Glutamatergic neuron (in vitro differentiated cells): ENCODE measurements at places on chromosomes 12 and 14. TPM values are rescaled to one million over a fixed set of nuclear protein-coding genes. Genes with fewer than 3 reads are reported as not detected.

DNA sequence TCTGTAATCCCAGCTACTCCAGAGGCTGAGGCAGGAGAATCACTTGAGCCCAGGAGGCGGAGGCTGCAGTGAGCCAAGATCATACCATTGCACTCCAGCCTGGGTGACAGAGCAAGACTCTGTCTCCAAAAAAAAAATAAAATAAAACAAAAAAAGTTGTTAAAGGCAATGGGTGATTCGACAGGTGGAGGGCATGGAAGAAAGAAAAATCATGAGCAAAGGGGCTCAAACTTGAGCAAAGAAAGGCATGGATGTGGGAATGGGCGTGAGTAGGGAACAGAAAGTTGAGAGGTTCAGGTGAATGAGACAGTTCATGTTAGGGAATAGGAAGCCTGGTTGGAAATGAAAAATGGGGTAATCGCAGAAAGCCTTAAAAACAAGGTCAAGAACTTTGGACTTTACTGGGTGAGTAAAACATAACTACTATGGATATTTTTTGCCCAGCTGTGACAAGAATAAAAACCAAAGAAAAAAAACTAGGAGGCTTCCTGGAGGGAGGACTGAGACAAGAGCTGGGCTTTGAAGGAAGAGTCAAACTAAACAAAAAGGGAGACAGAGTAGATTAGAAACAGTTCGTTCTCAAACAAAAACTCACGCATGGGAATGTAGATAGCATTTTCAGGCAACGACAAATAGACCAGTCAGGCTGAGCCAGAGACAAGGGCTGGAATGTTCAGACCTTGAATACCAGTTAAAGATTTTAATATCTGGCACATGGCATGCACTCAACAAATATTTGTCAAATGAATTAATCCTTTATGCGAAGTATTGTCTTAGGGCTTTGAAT is 18.8 kb downstream of the PYM1 start:
- no peak for DNase-seq

Gene LTB4R
- 7.1 TPM for total RNA-seq

DNA sequence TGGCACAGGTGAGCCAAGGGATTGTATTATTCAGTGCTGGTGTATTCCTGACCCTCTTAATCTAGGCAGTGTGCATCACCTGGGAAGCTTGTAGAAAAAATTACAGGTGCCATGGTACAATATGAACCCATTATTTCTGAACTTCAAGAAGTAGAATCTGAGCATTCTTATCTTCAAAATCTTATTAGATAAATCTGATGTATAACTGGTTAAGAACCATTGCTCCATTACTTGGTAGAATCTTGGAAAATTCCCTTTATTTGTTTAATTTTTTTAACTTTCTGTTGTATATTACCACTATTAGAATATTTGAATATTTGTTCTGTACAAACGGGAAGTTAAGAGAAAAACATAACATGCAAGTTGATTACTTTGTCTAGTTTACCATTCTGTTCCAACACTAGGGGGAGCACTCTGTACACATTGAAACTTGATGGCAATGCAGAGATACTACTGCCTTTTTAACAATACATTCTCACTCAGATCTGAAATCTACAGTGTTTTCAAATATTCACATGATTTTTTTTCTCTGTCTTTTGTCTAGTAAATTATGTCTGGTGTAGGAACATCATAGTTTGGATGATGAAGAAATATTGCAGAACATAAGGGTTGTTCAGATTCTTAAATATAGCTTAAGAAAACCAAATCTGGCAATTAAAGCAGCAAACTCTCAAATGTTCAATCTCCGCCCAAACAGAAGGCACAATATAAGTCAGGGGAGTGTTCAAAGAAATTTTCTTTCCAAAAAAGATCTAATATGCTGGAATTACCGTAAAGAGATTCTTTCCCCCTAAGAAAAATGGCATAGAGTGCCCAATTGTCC is 196.6 kb downstream of the PCNX1 start:
- DNase-seq: no peak

DNA sequence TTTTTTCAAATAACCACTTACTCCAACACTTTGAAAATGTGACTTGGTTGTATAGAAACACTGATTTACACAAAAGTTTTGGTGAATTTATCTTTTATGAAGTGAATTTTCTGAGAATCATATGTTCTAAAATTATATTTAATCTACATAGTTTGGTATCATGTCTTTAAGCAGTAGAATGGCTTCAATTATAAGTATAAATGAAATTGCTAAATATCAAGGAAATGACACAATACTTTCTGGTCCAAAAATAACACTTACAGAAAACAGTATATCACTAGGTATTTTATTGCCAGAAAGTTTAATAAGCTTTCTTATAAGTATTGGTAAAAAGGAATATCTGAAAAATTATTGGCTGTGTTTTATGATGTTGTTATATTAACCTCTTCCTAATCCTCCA is 90.9 kb downstream of the SRGAP1 start:
- no peak for DNase-seq

Gene ERGIC2
- 31.5 TPM for total RNA-seq

Gene UBE2N
- total RNA-seq: 115 TPM

- DNase-seq: no peak
Observed at GRCh38 chr14:102370305-102370809, 7.6 kb downstream of the TECPR2 start.

DNA sequence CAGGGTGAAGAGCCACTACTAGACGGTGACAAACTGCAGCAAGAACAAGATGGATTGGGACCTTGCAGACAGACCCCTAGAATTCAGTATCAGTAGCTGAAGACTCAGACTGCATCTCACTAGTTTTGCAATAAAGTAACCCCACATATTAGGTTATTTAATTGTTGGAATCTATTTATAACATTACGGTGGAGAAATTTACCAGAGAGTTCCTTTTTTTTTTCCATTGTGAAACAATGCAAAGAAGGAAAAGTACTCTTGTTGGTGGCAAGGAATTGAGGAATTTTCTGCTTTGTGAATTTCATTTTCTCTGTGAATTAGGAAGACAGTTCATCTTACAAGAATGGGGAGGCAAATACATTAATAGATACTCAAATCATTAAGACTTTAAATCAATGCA is 185.7 kb upstream of the PPFIA2 start:
- no peak for DNase-seq

Gene NTF3
- total RNA-seq: 5.0 TPM

- peak; percentile 15 for DNase-seq
Observed at GRCh38 chr14:68780358-68781160, 12.3 kb downstream of the ZFP36L1 start.

DNA sequence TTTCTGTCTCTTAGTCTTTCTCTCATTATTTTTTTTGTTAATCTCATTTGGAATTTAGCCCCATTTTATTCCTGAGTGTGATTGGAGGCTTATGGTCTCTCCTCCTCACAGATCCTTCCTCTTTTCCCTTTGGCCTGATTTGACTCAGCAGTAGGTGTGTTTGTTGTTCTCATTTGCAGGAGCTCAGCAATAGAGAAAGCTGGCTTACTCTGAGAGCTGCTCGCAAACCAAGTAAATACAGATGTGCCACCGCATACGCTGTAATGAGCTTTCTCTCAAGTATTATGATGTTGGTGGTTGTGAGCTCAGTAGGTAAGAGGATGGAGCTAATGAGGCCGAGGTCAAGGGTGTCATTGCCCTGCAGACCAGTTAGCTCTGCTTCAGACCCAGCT is 206.5 kb downstream of the ETV6 start:
- DNase-seq: no peak

Gene PRB2
- not detected for total RNA-seq

Gene RAD51B
- total RNA-seq: 9.7 TPM

GRCh38 chr12:45268672-45269411 is 52.9 kb downstream of the ANO6 start:
- no peak for DNase-seq

Gene TMEM132C
- total RNA-seq: 8.0 TPM

DNA sequence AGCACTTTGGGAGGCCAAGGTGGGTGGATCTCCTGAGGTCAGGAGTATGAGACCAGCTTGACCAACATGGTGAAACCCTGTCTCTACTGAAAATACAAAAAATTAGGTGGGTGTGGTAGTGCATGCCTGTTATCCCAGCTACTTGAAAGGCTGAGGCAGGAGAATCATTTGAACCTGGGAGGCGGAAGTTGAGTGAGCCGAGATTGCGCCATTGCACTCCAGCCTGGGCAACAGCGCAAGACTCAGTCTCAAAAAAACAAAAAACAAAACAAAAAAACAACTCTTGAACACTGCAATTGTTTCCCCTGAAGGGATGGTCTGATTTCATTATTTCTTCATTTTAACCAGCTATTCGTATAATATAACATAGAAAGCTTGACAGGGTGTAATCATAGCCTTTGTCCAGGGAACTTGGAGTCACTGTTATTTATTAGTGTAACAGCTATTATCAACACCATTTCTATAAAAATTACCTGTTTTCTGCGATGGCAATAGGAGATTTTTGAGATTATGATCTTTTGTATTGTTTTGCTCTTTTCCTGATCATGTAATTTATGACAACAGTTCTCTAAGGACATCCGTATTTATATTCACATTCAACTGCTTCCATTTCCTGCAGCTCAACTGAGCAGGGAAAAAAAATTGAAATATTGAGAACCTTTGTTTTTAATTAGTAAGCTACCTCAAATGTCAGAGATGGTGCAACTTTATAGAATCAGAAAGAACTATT is 94.7 kb downstream of the DIP2B start:
- no peak for DNase-seq

DNA sequence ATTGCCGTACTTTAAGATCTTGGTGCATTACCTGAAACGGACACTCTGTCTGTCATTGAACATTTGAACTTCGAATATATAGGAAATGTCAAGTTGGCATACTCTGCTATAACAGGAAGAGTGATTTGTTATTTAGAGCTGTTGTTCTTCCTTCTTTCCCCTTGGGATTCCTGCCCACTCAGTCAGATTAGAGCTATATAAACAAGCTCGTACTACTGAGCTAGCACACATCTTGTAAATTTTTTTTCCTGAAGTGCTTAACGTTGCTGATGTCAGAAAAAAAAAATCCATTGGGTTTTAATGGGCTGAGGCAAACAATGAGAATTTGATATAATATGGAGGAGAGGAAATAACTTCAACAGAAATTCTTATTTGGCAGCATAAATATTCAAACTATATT is 26.8 kb downstream of the RGS6 start:
- no peak for DNase-seq

GRCh38 chr14:105317546-105317945 is 3.0 kb downstream of the PACS2 start:
- no peak for DNase-seq

- no peak for DNase-seq
Observed at GRCh38 chr14:101732118-101732517, 29.4 kb upstream of the PPP2R5C start.

- DNase-seq: no peak
Observed at GRCh38 chr12:127966331-127966730, 300.6 kb upstream of the TMEM132C start.

Gene MYH6
- not detected for total RNA-seq

GRCh38 chr12:53402871-53403270 is 20.8 kb upstream of the AMHR2 start:
- no peak for DNase-seq

GRCh38 chr12:102120564-102120873 is 536 bp downstream of the PARPBP start:
- DNase-seq: no peak

Gene PRPF40B
- total RNA-seq: 26.4 TPM

Gene DBX2
- not detected for total RNA-seq
